ENCODE measurements at places on chromosomes 1 and 21. TPM values are rescaled to one million over a fixed set of nuclear protein-coding genes. Genes with fewer than 3 reads are reported as not detected.

DNA sequence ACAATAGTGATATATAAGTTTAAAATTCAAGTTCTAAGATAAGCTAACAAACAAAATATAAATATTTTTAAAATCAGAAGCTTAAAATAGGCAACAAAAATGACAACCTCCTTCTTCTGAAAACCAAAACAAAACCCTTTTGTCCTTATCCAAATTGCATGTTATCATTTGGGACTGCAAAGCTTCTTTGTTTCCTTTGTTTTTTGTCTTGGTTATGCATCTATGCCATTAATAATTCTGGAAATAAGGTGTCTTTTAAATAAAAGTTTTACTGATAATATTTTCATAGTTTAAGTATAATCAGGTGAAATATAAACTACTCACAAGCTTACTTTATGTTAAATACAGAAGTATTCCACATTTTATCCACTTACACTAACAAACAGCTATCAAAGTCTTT, 20.5 kb downstream of the ADSS2 start:
- no peak for DNase-seq

Gene TTC34
- 1.5 TPM for total RNA-seq

GRCh38 chr1:200520735-200521134, 99.8 kb downstream of the KIF14 start:
- DNase-seq = no peak

DNA sequence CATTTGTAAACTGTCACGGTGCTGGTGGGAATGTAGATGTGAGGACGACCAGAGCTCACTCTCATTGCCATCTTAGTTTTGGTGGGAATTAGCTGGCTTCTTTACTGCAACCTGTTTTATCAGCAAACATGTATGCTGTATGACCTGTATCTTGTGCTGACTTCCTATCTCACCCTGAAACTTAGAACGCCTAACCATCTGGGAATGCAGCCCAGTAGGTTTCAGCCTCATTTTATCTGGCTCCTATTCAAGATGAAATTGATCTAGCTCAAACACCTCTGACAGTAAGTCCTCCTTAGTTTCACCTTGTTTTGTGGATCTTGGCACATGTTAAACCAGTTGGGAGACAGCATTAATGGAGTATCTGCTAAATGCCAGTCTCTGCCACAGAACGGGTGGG, 174.6 kb downstream of the HLX start:
- no peak for DNase-seq

- no peak for DNase-seq
Measured at GRCh38 chr1:17232759-17233661, 15.9 kb upstream of the PADI3 start.

Gene VWA5B1
- 0.51 TPM for total RNA-seq

- no peak for DNase-seq
Measured at GRCh38 chr1:43605766-43606165, 44.2 kb upstream of the KDM4A start.

DNA sequence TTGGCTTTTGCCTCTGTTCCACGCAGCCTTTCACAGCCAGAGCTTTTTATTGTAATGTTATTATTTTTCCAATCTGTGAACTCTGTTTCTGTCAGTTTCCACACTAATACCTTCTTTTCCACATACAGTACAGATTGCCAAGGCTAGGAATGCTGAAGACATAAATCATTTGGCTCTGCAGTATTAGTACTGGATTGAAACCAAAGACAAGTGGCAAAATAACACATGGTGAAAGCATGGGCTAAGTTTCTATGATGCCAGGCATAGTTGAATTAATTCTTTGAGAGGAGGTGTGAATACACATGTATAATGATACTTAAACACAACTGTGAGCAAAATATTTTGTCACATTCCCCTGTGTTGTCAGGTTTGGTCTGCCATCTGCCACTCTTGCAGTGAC, 73.5 kb downstream of the TMEM200B start:
- DNase-seq = no peak

DNA sequence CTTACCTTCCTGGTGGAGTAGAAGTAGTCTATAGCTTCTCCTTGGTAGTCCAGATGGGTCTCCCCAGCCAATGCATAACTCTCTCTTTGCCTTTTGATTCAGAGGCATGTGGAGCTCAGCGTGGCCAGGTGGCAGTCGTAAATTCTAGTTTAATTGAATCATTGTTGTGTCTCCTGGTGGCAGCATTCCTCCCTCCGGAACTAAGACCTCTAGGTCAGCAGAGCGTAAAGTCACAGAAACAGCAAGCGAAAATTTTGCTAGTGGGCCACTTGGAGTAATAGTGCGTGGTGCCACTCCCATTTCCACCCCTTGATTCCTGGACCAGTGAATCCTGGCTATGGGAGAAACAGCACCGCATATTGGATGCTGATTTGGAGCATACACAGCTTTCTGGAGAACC, 3.9 kb upstream of the TMPRSS2 start:
- no peak for DNase-seq

Gene TTC39A
- total RNA-seq = 24.7 TPM

- DNase-seq = no peak
Measured at GRCh38 chr1:44220001-44220751, 6.9 kb downstream of the DMAP1 start.

- no peak for DNase-seq
Measured at GRCh38 chr1:22776035-22776613, 65.5 kb downstream of the EPHB2 start.

Gene CHIA
- total RNA-seq = not detected

Gene CFAP45
- 3.7 TPM for total RNA-seq

Gene TPTE
- not detected for total RNA-seq

- DNase-seq = no peak
Measured at GRCh38 chr1:163054181-163054591, 15.0 kb upstream of the RGS4 start.

Gene ZNF593OS
- total RNA-seq = not detected

- DNase-seq = no peak
Measured at GRCh38 chr1:42586016-42586415, 72.2 kb upstream of the PPIH start.

GRCh38 chr1:228178737-228179684, 13.4 kb downstream of the IBA57 start:
- peak; percentile 36 for DNase-seq

Gene SH2D1B
- total RNA-seq = not detected

Gene CAMK1G
- total RNA-seq = 0.20 TPM

Gene PTGER3
- 0.45 TPM for total RNA-seq

DNA sequence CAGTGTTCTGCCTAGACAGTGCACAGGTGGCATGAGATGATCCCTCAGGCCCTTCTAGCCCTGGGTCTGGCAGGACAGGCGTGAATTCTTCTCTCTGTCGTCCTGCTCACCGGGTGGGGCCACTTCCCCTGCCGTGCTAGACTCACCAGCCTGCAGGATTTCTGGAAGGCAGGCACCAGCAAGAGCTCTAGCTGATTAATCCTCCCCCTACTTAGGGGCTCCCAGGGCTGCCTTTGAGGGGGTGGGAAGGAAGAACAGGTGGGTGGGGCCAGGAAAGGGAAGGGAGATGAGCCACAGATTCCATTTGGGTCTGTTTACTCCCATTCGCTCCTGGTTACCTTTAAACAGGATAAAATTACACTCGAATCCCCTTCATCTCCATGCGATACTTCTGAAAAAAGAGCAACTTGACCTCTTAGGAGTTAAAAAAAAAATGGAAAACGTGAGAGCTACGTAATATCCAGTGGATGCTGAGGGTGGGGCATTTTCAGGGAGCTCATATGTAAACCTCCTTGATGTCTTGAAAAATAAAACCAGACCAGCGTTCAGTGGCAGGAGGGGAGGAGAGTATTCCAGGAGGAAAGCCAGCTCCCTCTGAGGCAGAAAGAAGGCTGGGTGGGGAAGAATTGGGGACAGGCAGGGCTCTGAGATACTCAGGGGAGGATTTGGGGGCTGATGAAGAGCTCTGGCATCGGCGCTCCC, 665.5 kb downstream of the PTPRU start:
- no peak for DNase-seq

- no peak for DNase-seq
Measured at GRCh38 chr1:147273409-147274336, 31.2 kb downstream of the CHD1L start.
